Putamen (tissue), 1 donor: ENCODE measurements at places on chromosomes 11 and 22.

DNA sequence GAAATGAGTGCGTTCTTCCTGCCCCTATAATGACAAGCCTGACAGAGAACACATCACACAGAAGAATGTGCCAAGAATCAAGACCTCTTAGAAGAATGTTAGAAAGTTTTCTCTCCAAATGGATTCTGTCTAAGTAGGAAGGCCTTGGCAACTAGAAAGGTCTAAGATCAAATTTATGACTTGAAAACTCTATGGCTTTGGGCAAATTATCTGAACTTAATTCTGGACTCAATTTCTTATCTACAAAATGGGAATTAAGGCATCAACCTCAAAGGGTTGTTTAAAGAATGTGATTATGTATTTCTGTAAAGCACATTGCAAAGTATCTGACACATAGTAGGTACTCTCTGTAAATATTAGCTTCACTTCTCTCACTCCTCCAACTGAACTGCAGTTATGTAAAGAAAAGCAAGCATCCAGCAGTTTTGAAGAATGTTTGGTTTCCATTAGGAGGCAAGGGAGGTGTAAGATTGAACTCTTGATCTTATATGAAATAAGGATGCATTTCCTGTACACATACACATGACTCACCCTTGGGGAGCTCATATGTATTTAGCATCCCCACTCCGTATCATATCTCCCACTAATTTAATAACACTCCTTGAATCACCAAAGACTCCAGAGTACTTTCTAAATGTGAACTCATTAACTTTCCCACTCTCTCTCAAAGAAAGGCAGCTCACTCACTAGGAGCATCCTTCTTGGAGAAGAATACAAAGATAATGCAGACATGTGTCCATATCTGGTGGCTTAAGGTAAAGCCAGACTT lies 77.6 kb downstream of the ETS1 start:
- DNase-seq: no peak

DNA sequence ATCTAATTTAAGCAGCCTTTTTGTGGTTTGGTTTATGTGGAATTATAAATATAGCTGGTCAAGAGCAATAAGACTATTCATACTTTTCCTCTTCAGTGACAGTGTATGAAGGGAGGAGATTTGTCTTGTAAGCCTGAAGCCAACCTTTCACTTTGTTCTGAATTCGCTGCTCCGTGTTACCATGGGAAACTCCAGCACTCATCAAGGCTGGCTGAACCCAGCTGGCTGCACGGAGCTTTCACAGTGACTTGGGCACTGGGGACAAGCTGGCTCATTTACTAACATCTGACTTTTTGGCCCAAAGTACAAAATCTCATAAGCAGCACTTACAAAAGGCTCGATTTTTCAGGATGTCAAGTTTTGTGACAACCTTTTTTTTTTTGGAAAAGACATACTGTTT lies 120.4 kb upstream of the GRIA4 start:
- DNase-seq: peak; percentile 7

- no peak for DNase-seq
Observed at GRCh38 chr22:29479417-29480261, at the start of gene NEFH. NEFH (plus strand) TSS chr22:29480218; CDS start chr22:29480263, 45 bp downstream.

DNA sequence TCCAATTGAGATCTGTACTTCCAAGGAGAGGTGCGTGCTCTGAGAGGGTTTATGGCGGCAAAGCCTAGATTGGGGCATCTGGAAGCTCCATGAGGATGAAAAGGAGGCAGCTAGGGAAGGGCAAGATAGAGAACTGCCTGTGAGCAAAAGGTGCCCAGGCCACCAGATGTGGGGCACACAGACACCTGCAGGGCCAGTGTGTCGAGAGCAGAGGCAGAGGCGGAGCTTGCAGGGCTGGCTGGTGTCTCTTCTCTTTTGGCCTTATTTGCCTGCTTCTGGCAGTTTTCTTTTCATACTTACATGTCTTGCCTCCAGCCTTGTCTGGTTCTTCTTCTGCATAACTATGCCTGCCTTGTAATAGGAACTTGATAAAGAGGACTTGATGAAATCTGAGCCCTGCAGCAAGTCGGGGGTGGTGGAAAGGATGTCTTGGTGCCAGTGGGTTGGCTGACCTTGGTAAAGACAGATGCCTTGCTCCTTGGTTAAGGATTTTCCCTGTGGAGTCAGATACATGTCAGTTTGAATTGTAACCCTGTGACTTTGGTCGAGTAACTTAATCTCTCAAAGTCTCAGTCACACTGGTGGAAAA lies 680.3 kb downstream of the NTM start:
- no peak for DNase-seq

GRCh38 chr11:130051082-130051481 lies 18.6 kb upstream of the APLP2 start:
- no peak for DNase-seq

GRCh38 chr22:29956680-29957079 lies 73.7 kb downstream of the MTMR3 start:
- no peak for DNase-seq

DNA sequence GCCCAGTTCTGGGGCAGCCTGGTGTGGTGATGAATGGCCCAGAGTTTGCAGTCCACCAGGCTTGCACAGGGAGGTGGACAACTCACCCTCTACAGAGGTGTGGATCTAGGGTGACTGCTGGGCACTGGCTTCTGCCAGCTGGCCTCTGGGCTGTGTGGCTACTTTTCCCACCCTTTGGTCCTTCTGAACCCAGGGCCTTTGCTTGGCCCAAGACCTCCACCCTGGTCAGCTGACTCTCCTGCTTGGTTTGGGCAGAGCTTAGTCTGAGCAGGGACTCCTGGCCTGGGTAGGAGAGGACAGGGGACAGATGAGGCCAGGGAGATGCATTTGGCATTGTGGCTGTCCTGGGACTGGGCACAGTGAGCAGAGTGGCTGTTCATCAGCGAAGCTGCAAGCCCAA lies 83.0 kb upstream of the SHANK2 start:
- DNase-seq: no peak
